GM03348 (cell line): ENCODE measurements at places on chromosomes 16 and 17.
A peak's percentile ranks its signal among the peaks of the same experiment; 100 is the strongest.

GRCh38 chr16:59632276-59632855 is 898.2 kb upstream of the GOT2 start:
- peak; percentile 59 for DNase-seq

- DNase-seq = no peak
Observed at GRCh38 chr17:10777131-10777807, 26.6 kb downstream of the TMEM238L start.

DNA sequence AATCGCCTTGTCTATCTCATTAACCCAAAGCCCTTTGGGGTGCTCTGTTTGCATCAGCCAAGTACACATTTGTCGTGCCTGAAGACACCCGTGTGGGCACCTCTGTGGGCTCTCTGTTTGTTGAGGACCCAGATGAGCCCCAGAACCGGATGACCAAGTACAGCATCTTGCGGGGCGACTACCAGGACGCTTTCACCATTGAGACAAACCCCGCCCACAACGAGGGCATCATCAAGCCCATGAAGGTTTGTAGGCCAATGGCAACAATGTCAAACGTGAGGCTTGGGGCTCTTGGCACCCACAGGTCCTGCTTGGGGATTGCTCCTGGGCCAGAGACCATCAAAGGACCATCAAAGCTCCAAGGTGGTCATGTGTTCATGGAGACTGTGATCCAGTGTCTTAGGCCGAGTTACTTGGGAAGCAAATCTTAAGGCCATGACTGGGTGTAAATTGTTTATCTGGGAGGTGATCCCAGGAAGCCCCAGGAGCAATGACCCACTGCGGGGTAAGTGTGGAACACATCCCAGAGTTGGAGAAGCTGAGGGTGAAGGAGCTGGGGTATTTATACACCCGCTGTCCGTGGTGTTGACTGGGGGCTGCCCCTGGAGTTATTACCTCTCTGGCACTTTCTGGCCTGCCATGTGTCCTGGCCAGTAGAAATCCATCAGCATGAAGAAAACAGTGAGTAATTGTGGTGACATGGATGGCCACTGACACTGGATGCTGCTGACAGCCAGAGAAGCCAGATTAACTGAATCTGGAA is 24.0 kb downstream of the CDH5 start:
- no peak for DNase-seq

- DNase-seq = peak; percentile 86
Observed at GRCh38 chr17:67293251-67294203, 48.5 kb upstream of the HELZ start.

- DNase-seq = peak; percentile 77
Observed at GRCh38 chr16:66275775-66276428, 90.6 kb upstream of the CDH5 start.

DNA sequence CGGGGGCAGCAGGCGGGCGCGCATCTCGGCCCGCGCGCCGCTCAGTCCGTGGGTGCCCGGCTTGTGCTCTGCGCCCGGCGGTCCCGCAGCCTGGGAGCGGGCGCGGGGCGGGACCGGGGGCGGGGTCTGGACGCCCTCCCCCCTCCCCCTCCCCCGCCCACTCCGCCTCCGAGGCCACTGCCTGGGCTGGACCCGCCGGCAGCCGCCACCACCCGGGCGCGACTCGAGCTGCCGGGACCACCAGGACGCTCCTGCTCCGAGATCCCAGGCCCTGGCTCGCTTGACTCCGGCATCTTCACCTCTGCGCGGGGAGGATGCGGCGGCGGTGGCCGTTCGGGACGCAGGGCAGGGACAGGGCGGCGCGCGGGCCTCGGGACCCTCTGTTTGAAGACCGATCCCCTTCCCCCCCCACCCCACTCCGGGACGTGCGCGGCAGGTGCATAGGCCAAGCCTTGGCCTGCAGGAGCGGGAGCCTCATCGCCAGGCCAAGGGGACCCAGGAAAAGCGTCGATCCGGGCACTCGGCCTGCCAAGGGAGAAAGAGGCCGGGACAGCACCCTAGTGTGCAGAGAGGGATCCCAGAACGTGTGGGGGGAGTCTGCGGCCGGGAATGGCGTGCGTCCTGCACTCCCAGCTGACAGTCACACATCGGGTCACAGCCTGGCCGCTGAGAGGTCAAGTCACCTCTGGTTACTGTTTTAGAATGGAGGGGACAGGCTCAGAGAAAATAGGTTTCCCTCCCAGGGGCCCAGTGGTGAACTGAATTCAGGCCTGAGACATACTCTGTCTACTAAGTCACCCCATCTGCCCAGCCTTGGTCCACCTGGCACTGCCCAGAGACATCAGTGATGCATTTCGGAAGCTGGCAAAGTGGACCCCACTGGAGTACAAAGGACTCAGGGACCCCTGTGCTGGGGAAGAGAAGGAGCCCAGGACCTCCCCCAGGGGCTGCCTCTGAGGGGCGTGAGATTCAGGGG is at the start of gene HS3ST6:
Gene HS3ST6, minus strand, starts transcription at position 65 of the 976 bp plus-strand sequence. CDS start 92 bp downstream, outside the sequence.
- no peak for DNase-seq

- peak; percentile 47 for DNase-seq
Observed at GRCh38 chr16:5056352-5056751, 9.4 kb downstream of the C16orf89 start.

GRCh38 chr16:24841291-24841690 is 4.5 kb upstream of the SLC5A11 start:
- DNase-seq = no peak

GRCh38 chr17:73052923-73053322 is 39.6 kb downstream of the SLC39A11 start:
- DNase-seq = no peak

DNA sequence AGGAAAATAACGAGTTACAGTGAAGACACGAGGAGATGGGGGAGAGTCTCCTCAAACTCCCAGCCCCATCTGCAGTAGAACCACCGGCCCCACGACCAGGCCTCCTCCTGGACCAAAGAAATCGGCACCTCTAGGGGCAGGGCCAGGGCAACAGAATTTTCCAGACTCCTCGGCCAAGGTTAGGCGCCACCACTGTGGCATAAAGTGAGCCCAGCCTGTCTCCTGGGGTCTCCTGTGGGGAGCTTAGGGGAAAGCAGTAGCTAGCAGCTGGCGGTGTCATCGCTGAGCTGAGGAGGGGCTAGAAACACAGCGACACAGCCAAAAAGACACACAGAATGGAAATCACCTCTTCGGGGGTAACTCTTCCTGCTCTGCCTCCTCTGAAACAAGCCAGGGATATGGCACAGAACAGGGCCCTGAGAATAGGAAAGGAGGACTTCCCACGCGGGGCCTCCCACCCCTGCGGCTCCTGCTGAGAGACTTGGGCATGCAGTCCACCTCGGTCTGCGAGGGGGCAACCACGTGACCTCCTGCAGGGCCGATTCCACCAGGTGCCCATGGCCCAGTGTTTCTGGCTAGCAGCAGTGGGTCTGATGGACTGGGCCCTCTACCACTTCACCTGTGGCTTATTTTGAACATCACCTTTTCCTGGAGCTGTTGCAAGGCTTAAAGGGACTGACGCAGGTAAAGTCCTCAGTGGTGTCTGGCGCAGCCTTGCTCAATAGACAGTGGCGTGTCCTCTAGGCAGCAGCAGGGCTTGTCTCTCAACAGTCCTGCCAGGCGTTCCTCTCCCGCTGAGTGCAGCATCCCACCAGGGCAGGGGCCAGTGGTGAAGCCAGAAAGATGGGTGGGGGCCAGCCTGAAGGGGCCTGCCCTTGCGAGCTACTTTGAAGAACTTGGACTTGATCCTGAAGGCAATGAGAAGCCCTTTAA is 6.7 kb upstream of the GINS2 start:
- no peak for DNase-seq

- DNase-seq = no peak
Observed at GRCh38 chr17:76841776-76842405, 26.3 kb upstream of the MGAT5B start.

DNA sequence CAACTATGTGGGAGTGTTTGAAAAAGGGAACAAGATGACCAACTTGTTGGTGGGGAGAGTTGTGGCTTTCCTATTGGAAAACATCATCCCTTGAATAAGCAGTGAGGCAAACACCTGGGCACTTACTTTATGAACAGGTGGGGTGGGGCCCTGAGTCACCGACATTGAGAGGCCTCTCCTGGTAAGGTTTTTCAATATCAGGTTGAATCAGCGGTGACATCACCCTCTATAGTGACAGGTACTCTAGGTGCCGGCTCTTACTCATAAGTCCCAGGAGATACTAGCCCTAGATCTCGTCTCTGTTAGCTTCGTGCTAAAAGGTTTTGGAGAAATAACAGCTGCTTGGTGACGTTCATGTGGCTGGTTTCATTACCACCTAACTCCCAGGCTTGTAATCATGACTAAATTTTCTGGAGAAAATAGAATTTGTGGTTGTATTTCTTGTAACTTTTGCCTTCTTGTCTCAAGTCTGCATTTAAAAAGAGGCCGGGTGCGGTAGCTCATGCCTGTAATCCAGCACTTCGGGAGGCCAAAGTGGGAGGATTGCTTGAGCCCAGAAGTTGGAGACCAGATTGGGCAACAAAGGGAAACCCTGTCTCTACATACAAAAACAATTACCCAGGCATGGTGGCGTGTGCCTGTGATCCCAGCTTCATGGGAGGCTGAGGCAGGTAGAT is 19.3 kb downstream of the CDH1 start:
- DNase-seq = no peak

DNA sequence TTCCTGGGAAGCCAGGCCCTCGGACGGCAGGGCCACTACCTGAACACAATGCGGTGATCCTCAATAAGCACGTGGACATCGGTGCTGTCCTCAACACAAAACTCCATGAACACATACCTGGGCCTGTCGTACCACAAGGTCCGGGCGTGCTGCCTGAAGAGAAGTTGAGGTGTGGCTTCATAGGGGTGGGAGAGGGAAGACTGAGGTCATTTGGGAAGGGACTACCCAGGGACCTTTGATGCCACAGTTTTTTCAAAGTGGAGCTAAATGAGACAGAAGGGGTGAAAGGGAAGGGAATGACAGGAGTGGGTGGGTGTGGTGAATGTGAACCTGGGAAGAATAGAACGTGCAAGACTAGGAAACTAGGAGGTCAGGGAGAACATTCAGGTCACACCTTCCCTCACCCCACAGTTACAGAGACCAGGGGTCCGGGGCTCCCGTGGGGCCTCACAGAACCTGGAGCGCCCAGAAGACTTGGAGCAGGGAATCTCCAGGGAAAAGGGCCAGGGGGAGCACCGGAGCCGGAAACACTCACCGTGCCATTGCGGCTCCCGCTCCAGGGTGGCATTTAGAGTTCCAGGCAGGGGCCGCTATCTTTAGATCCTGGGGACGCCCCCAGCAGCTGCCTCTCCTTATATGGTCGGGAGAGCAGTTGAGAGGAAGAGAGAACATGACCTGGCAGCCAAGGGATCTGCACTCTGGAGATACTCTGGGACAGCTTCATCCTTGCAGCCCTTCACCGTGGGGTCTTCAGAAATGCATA is at the start of gene PTGES3L:
Gene PTGES3L, minus strand, starts transcription at position 570 of the 763 bp plus-strand sequence. Its CDS starts 27 bp downstream, at position 543.
- peak; percentile 35 for DNase-seq

- DNase-seq = no peak
Observed at GRCh38 chr17:44384281-44384822, 5.1 kb downstream of the ITGA2B start.

GRCh38 chr16:12461971-12462370 is 341.7 kb downstream of the CPPED1 start:
- DNase-seq = no peak

DNA sequence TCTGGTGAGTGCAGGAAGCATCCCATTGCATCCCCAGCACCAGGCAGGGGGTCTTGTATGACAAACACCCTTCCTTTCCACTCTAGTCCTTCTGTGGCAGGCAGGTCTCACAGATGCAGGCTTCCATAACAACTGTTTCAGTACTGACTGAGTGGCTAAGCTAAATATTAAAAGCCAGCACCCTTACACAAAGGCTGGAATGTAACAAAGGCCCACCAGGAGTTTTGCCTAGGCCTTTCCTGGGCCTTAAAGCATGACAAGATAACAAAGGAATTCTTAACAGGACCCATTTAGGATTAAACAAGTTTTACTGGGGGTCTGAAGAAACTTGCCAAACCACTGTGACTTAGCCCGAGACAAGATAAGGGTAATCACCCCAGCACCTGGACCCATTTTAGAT is 228.9 kb upstream of the RPL38 start:
- DNase-seq = no peak

- DNase-seq = no peak
Observed at GRCh38 chr16:13397126-13397525, 495.7 kb downstream of the SHISA9 start.
